ENCODE measurements at places on chromosomes 7 and 10.

GRCh38 chr7:131905471-131905973, 349.1 kb upstream of the PODXL start:
- DNase-seq: no peak

GRCh38 chr10:78991187-78991586, 77.6 kb upstream of the ZMIZ1 start:
- DNase-seq: peak; percentile 18

- no peak for DNase-seq
Observed at GRCh38 chr7:140609646-140610045, 31.0 kb downstream of the DENND2A start.

- DNase-seq: no peak
Observed at GRCh38 chr10:49387071-49387470, 8.8 kb downstream of the DRGX start.

- no peak for DNase-seq
Observed at GRCh38 chr7:24052572-24053260, 231.3 kb upstream of the NPY start.

DNA sequence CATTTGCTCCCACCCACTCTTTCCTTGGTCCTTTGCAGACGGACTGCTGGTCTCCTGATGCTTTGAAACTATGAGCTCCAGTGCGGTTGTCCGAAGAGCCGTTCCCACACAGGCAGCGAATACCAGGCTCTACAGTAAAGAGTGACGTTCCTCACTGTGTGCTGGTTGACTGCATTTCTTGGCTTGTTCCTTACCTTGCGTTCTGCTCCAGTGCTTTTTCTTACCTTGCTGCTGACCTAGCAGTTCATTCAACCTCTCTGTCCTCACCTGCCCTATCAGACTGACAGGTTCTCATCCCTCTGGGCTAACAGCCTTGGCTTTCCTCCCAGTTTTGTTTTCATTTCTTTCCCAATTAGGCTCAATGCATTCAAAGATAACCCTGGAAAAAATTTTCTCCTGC, 214.8 kb downstream of the TMEM178B start:
- no peak for DNase-seq

DNA sequence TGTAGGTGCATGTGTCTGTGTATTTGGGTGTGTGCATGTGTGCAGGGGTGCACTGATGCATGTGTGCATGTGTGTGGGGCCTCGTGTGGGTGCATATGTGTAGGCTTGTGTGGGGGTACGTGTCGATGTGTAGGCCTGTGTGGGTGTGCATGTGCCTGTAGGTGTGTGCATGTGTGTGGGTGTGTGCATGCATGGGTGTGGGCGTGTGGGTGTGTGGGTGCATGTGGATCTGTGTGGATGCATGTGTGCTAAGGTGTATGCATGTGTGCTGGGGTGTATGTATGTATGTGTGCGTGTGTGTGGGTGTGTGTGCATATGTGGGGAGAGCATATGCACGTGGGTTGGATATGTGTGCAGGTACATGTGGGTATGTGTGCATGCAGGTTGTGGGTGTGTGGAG, 73.2 kb downstream of the NKX6-2 start:
- DNase-seq: no peak

DNA sequence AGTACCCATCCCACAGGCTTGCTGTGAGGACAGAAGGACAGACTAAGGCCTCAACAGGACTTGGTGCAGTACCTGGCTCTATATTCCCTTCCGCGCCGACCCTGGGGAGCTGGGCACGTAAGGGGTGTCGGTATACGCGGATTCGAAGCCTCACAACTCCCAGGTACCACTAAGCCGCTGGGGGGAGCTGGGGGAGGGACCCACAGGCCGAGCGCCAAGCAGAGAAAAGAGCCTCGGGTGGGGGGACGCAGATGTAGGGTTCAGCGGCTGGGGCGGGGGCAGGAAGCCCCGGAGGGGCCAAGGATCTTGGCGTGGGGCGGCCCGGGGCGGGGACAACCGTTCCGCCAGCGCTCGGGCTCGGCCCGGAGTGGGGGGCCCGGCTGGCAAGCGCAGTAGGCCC, 126.4 kb upstream of the ZNF746 start:
- DNase-seq: no peak

GRCh38 chr10:75210282-75211006, at the start of gene VDAC2:
TSS of gene VDAC2 (plus strand) at chr10:75210796. CDS start at chr10:75211159, 363 bp downstream.
- peak; percentile 67 for DNase-seq
